LHCN-M2 (cell line): ENCODE measurements at places on chromosomes 12 and 14. TPM values are rescaled to one million over a fixed set of nuclear protein-coding genes. Genes with fewer than 3 reads are reported as not detected.

The TUNAR gene
- 0.06 TPM in 1 of 2 replicates, not detected in the other for total RNA-seq

The SLC41A2 gene
- 2.2 and 2.4 TPM in 2 replicates for total RNA-seq

The KRT83 gene
- not detected in 2 replicates for total RNA-seq

The PAN2 gene
- total RNA-seq: 17.3 and 29.0 TPM in 2 replicates

The GNB3 gene
- total RNA-seq: 2.6 and 2.8 TPM in 2 replicates

The ANKRD33 gene
- total RNA-seq: not detected in 2 replicates

The LRTM2 gene
- not detected in 2 replicates for total RNA-seq

The TDG gene
- 16.5 and 18.2 TPM in 2 replicates for total RNA-seq

The RND1 gene
- not detected in 2 replicates for total RNA-seq

The COCH gene
- total RNA-seq: 0.40 and 1.5 TPM in 2 replicates

The KRT3 gene
- not detected in 2 replicates for total RNA-seq

The PLA2G1B gene
- not detected in 2 replicates for total RNA-seq

The FAM186B gene
- 0.19 and 0.40 TPM in 2 replicates for total RNA-seq

The DTX3 gene
- 19.3 and 22.0 TPM in 2 replicates for total RNA-seq

The KLRB1 gene
- not detected in 2 replicates for total RNA-seq

The FIGNL2 gene
- 0.13 and 0.17 TPM in 2 replicates for total RNA-seq

The GEMIN2 gene
- total RNA-seq: 26.6 and 33.6 TPM in 2 replicates

The KRT74 gene
- total RNA-seq: not detected in 2 replicates

The CCDC175 gene
- total RNA-seq: not detected in 2 replicates

The KRT72 gene
- not detected in 2 replicates for total RNA-seq

The KRT5 gene
- total RNA-seq: not detected in 2 replicates

The INHBC gene
- total RNA-seq: not detected in 2 replicates

The DENR gene
- total RNA-seq: 46.4 and 48.8 TPM in 2 replicates

The SUOX gene
- 16.1 and 21.8 TPM in 2 replicates for total RNA-seq

The NKX2-1 gene
- not detected in 2 replicates for total RNA-seq

The MLXIP gene
- total RNA-seq: 7.8 and 8.4 TPM in 2 replicates

The ITPK1 gene
- 27.5 and 27.7 TPM in 2 replicates for total RNA-seq

The ZNF385A gene
- total RNA-seq: 2.6 and 3.7 TPM in 2 replicates
